MCF 10A (cell line): ENCODE measurements at places on chromosomes 13 and 19. TPM values are rescaled to one million over a fixed set of nuclear protein-coding genes. Genes with fewer than 3 reads are reported as not detected.

Gene TMPRSS9
- total RNA-seq = not detected in 2 replicates

Gene BCL2L12
- total RNA-seq = 29.4 and 36.0 TPM in 2 replicates

GRCh38 chr13:36919171-36919832, 736 bp downstream of the SMAD9 start:
- H3K36me3 ChIP-seq = no peaks in the 10 kb centered on the region
- peak; percentile 13 for DNase-seq
- no peak overlapping the region for H3K27ac ChIP-seq
- no peaks in the 10 kb centered on the region for H3K27me3 ChIP-seq

DNA sequence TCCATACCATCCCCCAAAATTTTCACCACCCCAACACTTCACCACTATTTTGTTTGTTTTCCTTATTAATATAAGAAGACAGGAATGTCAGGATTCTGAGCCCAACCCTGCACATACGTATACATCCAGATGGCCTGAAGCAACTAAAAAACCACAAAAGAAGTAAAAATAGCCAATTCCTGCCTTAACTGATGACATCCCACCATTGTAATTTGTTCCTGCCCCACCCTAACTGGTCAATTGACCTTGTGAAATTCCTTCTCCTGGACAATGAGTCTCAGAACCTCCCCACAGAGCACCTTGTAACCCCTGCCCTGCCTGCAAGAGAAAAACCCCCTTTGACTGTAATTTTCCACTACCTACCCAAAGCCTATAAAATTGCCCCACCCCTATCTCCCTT, 132.5 kb downstream of the ZNF675 start:
- H3K36me3 ChIP-seq = no peaks in the 10 kb centered on the region
- H3K4me1 ChIP-seq = peaks cover 14% of the 10 kb centered on the region
- peak; percentile 82 for DNase-seq
- H3K4me3 ChIP-seq = no peak overlapping the region
- no peak overlapping the region for H3K27ac ChIP-seq
- no peaks in the 10 kb centered on the region for H3K27me3 ChIP-seq

- H3K27ac ChIP-seq = peak overlapping the region; percentile 91
- peaks cover 6% of the 10 kb centered on the region for H3K36me3 ChIP-seq
- no peak overlapping the region for H3K4me3 ChIP-seq
- peaks cover 24% of the 10 kb centered on the region for H3K4me1 ChIP-seq
- DNase-seq = peak; percentile 36
Measured at GRCh38 chr13:74132776-74133656, 1.2 kb downstream of the KLF12 start.

DNA sequence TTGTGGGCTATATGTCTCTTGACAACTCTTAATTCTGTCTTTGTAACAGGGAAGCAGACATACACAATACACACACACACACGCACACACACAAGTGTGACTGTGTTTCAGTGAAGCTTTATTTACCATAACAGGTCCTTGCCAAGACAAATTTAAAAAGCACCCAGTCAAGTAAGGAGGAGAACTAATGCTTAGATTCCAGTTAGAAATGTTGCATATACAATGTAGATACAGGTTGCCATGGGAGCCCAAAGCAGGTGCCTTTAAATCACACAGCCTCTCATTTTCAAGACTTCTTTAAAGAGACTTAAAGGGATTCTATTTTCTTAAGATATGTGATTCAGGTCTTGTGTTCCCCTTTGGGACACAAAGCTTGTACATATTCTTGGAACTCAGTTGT, 1551.9 kb downstream of the EFNB2 start:
- no peaks in the 10 kb centered on the region for H3K27me3 ChIP-seq
- H3K27ac ChIP-seq = no peak overlapping the region
- H3K36me3 ChIP-seq = peaks cover 6% of the 10 kb centered on the region
- no peak overlapping the region for H3K4me3 ChIP-seq
- DNase-seq = no peak
- peaks cover 11% of the 10 kb centered on the region for H3K4me1 ChIP-seq

DNA sequence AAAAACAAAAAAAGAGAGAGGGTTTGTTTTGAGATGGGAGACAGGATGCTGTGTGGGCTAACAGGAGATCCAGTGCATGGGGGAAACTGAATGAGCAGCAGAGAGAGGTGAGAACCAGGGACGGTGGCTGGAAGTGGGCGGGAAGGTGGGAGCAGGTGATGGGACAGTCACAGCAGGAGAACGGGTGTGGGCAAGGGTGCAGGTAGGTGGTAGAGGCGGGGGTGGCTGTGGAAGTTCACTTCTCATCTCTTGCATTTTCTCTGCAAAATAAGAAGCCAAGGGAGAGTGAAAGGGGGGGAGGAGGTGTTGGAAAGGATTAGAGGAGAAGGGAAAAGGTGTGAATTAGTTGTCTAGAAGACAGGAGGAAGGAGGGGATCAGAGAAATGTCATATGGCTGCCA, 21.9 kb downstream of the FBXO17 start:
- no peaks in the 10 kb centered on the region for H3K36me3 ChIP-seq
- H3K27ac ChIP-seq = no peak overlapping the region
- DNase-seq = no peak
- H3K27me3 ChIP-seq = no peaks in the 10 kb centered on the region
